Cardiac atrium fibroblast (primary cell): ENCODE measurements at places on chromosomes 16 and 17. TPM values are rescaled to one million over a fixed set of nuclear protein-coding genes. Genes with fewer than 3 reads are reported as not detected.

Gene IQCK
- 9.6 and 15.6 TPM in 2 replicates for total RNA-seq

Gene CTRB1
- total RNA-seq = not detected in 2 replicates

Gene CORO6
- 4.7 and 5.1 TPM in 2 replicates for total RNA-seq

Gene SEPTIN12
- total RNA-seq = not detected in 2 replicates

Gene EEF2KMT
- total RNA-seq = 7.4 and 9.7 TPM in 2 replicates

Gene UMOD
- total RNA-seq = not detected in 2 replicates

Gene TNFRSF17
- total RNA-seq = not detected in 2 replicates

Gene SAMD14
- total RNA-seq = 2.3 and 8.9 TPM in 2 replicates

Gene ZPBP2
- total RNA-seq = not detected in 2 replicates
